ENCODE measurements at places on chromosomes 11 and 22.

- no peak for DNase-seq
Observed at GRCh38 chr11:133821776-133822175, 23.5 kb downstream of the SPATA19 start.

DNA sequence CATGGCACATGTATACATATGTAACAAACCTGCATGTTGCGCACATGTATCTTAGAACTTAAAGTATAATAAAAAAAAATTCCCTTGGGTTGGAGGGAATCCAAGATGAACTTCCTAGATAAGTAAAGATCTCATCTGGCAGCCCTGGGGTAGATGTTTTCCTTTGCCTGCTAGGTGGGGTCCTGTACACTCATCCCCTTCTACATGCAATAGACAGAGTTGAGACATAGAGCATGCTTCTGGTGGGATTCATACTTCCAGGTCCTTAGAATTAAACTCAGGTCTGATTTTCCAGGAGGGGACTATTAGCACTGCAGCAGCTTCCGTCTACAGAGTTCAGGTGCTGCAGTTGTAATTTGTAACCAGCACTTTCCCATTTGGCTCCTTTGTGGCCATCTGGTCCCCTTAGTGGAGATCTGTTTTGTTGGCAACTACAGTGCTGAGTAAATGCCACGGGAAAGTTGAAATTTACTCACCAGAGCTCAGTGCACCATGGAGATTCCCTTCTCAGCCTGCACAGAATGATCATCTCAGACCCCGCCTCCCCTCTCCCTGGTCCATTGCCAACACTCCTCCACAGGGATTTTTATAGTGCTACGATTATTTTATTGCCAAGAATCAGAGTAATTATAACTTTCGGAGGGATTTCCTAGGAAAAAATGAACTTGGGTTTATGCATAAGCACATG lies 220.1 kb upstream of the E2F8 start:
- DNase-seq, result no peak

DNA sequence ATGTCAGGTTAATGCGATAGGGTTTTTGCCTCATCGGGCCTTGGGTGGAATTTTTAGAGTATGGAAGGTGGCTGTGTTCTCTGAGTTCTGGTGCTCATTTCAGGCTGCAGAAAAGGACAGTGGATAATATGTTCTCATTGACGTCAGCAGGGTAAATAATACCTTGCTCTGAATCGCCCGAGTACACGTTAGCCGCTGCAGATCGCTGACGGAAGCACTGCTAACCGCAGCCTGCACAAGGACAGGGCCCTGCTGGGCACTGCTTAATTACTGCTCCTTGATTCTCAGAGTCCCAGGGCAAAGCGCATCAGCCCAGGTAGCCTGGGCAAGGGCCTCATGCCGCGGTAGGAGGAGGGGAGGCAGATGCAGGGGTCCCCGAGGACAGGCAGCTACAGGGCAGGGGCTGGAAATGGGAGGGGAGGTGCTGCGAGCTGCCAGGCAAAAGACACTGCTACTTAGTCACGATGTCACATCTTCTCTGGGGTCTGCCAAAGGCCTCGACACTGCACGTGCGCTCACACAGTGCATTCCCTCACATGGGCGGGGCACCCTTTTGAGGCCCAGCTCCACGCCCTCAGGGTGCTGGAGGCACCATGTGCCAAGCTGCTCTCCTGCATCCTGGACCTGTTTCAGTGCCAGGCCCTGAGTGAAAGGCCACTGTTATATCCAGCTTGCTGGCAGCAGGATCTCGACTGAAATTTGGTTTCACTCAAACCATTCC lies 35.2 kb downstream of the PPP2R1B start:
- DNase-seq, result no peak

GRCh38 chr11:111795334-111795985 lies 29.3 kb upstream of the PPP2R1B start:
- no peak for DNase-seq

- no peak for DNase-seq
Observed at GRCh38 chr22:31278151-31278621, 14.1 kb downstream of the PIK3IP1 start.

- no peak for DNase-seq
Observed at GRCh38 chr22:36520423-36520822, 8.5 kb downstream of the EIF3D start.

All from type B pancreatic cell (in vitro differentiated cells).